Adipocyte (in vitro differentiated cells): ENCODE measurements at places on chromosomes 6 and 20.

- peak; percentile 42 for DNase-seq
Measured at GRCh38 chr6:138007014-138007472, 100.2 kb downstream of the PERP start.

DNA sequence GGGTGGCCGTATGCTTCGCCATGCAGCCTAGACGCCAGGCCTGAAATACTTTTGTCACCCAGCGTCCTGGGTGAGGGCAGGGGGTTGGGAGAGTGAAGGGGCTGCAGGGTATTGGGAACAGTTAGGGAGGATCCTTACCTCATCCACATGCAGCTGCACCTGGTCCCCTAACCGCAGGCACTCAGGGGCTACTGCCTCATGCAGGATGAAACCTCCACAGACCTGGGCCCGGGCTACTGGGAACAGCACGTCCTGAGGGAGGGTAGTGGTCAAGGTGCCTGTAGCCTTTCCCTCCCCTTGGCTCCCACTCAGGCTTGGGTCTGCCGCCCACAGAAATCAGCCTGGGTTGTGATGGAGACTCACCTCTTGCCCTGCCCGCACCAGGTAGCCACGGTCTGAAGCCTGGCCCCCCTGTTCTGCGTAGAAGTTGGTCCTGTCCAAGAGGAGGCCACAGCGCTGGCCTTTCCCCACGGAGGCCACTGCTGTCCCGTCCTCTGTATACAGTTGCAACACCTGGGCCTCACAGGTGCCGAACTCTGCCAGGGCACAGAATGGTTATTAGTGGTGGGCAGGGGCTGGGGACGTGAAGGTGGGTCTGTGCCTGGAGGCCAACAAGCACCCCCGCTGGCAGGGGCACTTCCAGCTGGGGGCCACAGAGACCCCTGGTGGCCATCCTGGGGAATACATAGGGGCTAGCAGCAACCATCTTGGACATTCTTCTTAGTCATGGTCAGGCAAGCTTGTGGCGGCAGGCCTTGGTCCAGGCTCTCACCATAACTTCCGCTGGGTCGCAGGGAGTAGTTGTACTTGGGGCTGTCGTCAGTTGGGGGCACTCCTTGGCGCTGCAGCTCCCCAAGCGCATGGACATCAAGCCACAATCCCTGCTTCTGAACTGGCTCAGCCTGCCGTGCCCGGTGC lies 8.6 kb downstream of the AARS2 start:
- peak; percentile 47 for DNase-seq

- DNase-seq: no peak
Measured at GRCh38 chr6:2078888-2079287, 166.5 kb downstream of the GMDS start.

- no peak for DNase-seq
Measured at GRCh38 chr6:37731371-37731770, 33.7 kb upstream of the MDGA1 start.

DNA sequence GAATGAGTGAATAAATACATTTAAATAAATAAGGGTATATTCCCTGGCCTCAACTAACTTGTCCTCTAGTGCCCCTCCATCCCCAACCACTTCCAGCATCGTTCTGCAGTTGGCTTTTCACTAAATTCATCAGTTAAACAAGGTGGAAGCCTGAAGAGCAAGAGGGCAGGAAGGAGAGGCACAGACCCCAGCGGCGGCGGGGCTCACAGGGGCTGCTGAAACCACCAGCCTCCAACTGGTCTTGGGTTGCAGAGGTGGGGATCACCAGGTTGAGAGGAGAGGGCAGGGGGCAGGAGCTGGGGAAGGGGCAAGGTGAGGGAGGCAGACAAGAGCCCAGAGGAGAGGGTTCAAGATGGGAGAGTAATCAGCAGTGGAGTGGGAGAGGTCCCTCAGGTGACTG lies 27.1 kb downstream of the KCNK5 start:
- no peak for DNase-seq

DNA sequence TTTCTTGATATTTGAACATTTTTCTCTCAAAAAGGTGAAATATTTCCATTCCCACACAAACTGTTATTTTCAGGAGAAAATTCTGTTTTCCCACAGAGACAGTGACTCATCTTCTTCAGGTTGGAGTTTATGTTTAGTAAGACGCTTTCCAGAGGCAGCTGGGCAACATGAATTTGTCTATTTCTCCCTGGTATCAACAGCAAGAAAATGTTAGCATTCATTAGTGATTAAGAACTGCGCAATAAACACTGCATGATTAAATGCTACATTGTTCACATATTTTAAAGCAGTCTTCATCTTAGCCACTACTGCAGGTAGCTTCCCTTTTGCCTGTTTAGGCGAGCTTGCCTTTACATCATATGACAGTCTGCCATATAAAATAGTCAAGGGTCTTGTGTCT lies 295.7 kb downstream of the C6orf118 start:
- DNase-seq: no peak

DNA sequence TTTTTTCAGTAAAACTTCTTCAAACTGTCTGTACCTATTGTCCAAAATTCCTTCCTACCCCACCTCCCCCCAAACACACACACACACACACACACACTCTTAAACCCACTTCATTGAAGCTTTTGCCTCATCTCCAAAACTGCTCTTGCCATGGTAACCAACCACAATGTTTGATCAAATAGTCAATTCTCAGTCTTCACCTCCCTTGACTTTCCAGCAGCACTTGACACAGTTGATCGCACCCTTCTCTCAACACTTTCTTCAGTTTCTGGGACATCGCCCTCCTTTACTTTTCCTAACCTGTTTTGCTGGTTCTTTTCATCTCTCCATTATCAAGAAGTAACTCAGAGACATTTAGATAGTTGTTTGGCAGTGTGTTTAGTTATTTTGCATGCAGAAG lies 71.5 kb upstream of the COL21A1 start:
- no peak for DNase-seq
